ENCODE measurements at places on chromosomes 4 and X.

- DNase-seq: no peak
These were observed 44.6 kb upstream of the LNX1 start for GRCh38 chr4:53635697-53636483.

DNA sequence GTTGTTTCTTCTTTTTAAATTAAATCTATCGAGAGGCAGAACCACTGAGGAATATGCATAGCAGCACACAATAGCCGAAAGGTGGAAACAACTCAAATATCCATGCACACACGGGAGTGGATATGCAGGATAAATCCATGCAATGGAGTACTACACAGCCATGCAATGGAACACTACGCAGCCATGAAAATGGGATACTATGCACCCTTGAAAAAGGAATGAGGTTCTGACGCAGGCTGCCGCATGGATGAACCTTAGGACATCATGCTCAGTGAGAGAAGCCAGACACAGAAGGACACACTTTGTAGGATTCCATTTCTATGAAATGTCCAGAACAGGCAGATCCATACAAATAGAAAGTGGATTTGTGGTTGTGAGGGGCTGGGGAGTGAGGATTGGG, 18.4 kb upstream of the P2RY8 start:
- DNase-seq: no peak

- no peak for DNase-seq
These were observed 7.5 kb upstream of the KLHL5 start for GRCh38 chr4:39054497-39054896.

- DNase-seq: no peak
These were observed 6.0 kb upstream of the NEXMIF start for GRCh38 chrX:74931214-74931613.

DNA sequence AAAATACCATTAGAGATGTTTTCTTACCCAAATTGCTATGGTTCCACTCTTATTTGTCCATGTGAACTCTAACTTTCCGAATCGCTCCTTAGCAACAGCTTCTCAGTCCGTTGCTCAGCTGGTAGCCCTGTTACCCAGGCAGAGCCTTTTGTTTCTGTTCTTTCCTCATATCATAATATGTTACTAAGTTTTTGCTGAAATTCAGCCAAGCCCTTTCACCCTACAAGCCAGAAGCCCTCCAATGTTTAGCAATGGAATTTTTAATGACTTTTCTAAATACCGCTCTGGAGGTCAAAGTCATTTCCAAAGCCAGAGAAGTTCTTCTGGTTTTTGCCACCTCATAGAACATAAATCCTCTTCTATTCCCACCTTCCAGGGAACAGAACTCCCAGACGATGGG, 1029.5 kb downstream of the C4orf33 start:
- DNase-seq: no peak

DNA sequence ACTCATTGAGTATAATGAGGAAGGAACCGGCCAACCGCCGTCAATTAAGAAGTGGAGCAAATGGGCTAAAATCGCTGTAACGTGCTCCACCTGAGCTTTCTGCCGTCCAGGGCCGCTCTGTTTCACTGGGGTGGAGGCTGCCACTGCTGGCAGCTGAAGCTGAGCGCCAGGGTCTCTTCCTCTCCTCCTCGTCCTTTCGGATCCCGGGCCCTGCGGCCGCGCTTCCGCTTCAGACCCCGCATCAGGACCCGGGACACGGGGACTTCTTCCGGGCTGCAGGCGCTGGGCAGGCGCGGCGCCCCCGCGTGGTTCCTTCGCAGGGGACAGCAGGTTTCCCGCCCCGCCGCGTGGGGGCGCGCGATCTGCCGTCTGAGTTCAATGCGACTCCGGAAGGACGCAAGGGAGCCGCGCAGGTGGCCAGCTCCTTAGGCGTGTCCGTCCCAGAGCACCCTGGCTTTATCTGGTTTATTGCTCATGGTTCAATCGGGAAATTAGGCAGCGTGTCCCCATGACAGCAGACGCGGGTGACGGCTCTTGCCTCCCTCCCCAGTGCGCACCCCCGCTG, 519.8 kb downstream of the TRIML1 start:
- no peak for DNase-seq

GRCh38 chrX:130770615-130771014, 132.4 kb downstream of the ENOX2 start:
- peak; percentile 84 for DNase-seq

- no peak for DNase-seq
These were observed 970.1 kb downstream of the ADGRL3 start for GRCh38 chr4:62170235-62170634.

GRCh38 chr4:15714141-15714540, 11.3 kb downstream of the BST1 start:
- DNase-seq: no peak

DNA sequence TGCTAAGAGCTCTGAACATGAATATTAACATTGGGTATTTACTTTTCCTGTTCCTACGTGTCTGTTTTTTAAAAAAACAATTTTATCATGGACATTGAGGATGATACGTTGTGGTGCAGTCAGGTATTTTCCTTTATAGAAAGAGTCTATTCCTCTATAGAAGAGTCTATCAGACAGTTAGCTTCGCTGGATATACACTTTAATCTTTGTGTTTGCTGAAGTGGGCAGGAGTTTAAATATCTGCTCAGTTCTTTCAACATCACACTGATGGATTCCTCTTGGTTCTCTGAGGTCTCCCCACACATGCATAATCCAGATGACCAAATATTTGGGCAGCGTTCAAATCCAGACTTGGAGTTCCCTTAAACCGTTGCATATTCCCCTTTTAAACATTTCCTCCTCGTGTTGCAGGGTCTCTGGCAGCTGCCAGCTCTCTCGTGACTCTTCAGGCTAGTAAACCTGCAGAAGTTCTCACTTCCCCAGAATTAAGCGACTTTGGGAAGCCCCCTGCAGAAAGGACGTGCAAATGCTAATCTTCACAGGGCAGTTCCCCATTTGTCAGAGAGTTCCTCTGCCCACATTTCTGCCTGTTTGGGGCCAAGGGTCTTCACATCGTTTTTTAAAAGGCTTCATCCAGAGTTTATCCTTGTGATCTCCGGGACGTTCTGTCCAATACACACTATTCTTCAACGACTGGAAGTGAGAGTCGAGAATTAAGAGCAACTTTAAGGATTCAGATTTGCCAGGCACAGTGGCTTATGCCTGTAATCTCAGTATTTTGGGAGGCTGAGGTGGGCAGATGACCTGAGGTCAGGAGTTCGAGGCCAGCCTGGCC, 20.5 kb upstream of the DHRSX start:
- no peak for DNase-seq

- peak; percentile 38 for DNase-seq
These were observed 44.9 kb downstream of the ZBTB49 start for GRCh38 chr4:4334798-4335520.

DNA sequence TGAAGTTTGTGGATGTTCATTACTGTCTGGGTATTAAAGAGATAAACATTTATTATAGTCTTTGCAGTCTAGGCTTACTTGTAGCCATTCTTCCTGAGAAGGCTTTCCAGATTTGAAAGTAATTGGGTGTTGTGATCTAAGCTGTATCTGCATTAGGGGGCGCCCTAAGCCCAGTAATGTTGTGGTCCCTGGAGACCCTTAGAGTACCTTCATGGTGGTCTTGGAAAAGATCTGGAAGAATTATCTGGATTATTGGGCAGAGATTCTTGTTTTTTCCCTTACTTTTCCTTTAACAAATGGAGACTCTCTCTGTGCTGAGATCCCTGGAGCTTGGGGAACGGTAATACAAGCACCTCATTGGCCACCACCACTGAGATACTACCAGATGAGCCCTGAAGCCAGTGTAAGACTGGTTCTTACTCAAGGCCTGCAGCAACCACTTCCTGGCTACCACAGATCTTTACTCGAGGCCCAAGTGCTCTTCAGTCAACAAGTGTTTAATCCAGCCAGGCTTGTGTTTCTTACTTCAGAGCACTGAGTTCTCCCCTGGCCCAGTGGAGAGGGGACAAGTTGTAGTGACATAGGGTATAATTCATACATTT, 63.1 kb downstream of the RTL3 start:
- peak; percentile 1 for DNase-seq

- DNase-seq: peak; percentile 59
These were observed 169.2 kb upstream of the LEF1 start for GRCh38 chr4:108337923-108338322.

DNA sequence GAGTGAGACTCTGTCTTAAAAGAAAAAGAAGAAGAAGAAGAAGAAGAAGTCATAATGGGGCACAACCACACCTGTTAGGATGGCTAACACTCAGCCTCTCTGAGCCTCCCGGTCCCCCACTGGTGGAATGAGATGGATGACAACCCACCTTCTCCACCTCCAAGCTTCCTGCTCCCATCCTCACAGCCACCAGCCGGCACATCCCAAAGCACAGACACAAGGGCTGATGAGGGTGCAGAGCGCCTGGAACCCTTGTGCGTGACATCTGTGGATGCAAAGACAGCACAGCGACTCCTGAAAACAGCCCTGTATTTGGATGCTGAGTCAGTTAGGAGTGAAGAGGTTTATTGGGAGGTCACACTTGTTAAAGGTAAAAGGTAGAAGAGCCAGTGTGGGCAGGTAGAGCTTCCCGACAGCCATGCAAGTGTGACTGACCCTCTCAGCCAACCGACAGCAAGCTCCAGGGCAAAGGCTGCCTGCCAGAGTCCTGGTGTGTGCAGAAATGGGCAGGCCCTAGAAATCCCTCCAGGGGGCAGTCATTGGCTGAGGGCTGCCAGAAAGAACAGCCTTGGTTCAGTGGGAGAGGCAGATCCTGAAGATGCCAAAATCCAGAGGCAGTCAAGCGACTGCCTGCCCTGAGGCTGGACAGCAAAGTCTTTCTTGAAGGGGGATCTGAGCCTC, 26.6 kb upstream of the MAN2B2 start:
- peak; percentile 6 for DNase-seq

DNA sequence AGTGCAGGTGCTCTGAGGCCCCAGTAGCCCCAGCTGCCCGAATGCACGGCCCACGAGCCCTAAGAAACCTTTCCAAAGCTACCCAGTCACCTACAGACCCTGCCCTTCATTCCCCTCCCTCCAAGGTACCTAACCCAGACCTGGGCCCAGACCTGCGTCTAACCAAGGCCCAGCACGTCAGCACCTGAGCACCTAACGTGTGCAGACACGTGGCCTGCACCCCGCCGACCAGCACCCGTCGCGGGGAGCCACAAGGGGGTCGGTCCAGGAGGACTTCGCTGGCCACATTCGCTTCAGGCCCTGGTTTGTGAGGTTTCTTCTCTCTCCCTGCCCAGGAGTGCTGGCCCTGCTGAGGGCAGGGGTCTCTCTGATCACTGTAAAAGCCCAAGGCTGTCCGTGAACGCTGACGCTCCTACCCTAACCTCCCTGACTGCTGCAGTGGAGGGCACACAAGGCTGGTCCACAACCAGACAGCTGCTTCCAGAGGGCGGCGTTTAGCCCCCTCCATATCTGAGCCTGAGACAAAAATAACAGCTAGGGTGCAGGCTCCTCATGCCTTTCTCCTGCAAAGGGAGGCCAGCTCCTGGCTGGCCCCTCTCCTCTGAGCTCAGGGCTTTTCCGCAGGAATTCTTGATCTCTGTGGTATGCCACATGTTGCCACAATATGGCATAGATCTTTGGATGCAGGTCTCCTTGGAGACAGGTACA, 31.8 kb downstream of the WDR1 start:
- DNase-seq: no peak

- no peak for DNase-seq
These were observed 100.3 kb upstream of the RPL34 start for GRCh38 chr4:108519911-108520601.

GRCh38 chr4:113758372-113758771, 3.2 kb downstream of the CAMK2D start:
- DNase-seq: peak; percentile 88

DNA sequence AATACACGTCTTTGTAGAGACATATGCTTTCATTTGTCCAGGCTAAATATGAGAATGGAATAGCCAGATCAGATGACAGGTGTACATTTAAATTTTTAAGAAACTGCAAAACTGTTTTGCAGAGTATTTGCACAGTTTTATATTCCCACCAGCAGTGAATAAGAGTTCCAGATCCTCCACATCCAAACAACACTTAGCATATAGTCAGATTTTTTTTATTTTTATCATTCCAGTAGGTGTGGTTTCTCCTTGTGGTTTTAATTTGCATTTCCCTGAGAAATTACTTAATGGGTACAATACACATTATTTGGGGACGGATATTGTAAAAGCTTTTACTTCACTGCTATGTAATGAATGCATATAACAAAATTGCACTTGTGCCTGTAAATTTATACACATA, 56.7 kb upstream of the IRF2 start:
- no peak for DNase-seq

DNA sequence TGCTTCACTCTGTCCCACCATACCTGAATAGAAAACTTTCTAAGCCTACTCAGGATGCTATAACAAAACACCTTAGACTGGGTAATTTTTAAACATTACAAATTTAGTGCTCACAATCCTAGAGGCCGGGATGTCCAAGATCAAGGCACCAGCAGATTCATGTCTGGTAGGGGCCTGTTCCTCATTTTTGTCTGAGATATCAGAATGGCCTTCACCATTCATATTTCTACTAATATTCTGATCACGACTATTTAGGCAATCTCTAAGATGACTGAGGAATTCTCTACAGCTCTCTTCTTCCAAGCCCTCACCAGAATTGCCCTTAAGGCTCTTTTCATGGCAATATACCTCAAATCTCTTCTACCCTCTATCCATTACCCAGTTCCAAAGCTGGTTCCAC, 77.4 kb upstream of the NRK start:
- DNase-seq: no peak

GRCh38 chrX:3585719-3586118, 127.7 kb downstream of the PRKX start:
- no peak for DNase-seq

GRCh38 chrX:154450312-154450711, 6.4 kb downstream of the FAM50A start:
- no peak for DNase-seq

DNA sequence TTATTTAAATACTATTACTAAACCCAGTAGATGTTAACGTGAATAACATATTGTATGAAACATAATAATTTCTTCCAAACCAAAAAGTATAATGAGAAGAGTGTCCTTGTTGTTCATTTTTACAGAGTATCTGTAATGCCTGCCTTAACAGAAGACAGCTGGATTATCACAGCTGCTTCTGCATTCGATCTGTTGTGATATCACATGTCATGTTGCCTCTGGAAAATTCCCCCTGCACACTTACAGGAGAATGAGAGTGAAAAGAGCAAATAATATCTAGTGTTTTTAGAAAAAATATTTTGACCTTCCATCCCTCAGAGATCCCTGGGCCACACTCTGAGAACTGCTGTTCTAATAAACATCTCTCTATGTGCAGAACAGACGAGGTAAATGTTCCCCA, 240.1 kb upstream of the NOCT start:
- DNase-seq: no peak

DNA sequence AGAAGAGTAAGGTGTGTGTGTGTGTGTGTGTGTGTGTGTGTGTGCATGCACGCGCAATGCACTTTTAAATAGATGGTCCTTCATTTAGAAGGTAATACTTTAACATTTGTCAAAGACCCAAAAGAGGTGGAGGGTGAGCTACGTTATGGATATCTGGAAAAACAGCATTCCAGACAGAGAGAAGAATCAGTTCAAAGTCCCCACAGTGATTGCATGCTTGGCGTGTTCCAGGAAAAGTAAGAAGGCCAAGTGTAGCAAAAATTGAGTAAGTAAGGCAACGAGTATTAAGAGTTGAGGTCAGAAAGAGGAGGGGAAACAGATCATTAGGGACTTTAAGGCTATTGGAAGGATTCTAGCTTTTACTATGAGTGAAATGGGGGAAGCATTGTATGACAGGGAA, 21.9 kb upstream of the GABRE start:
- DNase-seq: no peak
